BJ (cell line): ENCODE measurements at places on chromosomes 7 and 10.

DNA sequence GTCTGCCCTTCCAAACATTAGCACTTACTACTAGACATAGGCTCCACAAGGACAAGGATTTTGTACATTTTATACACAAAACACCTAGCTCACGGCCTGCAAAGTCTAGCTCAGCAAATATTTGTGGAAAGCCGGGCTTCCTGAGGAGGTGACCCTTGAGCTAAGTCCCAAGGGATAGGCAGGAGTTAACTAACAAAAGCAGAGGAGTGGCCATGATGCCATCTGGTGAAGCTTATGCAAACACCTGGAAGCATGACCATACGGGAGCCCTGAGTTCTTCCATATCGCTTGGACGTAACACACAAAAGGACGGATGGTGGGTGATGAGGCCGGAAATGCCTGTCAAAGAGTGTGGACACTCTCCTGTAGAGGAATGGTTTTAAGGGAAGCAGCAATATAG is 25.9 kb upstream of the YAE1 start:
- DNase-seq: no peak

- no peak for DNase-seq
Observed at GRCh38 chr10:88971221-88972061, 18.9 kb upstream of the ACTA2 start.

DNA sequence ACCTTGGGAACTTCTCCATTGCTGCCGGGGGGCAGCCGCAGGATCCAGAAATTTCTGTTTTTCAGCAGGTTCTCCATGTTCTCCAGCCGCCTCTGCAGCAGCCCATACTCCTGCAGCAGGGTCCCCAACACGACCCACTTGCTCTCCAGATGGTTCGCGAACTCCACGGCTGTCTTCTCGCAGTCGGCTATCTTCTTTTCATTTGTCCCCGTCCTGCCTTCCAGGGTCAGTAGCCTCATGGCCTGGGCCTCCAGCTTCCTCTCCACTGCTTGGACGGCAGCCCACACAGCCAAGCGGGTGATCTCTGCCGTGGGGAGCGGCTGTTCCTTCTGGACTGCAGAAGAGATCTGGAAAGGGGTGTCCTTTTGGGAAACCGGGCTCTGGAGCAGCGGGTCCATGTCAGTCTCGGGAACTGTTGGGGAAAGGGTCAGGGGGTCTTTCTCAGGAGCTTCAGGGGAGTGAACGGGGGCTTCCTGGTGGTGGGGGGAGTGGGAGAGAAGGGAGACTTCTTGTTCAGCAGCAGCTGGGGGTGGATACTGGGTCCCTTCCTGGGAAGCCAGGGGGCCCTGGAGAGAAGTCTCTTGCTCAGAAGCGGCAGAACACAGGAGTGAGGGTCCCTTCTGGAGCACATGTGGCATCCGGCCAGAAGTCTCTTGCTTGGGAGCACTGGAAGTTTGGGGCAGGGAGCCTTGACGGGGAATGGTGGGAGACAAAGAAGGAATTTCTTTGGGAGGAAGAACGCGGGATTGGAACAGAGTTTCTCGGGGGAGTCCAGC is 5.5 kb downstream of the ZNF777 start:
- no peak for DNase-seq

DNA sequence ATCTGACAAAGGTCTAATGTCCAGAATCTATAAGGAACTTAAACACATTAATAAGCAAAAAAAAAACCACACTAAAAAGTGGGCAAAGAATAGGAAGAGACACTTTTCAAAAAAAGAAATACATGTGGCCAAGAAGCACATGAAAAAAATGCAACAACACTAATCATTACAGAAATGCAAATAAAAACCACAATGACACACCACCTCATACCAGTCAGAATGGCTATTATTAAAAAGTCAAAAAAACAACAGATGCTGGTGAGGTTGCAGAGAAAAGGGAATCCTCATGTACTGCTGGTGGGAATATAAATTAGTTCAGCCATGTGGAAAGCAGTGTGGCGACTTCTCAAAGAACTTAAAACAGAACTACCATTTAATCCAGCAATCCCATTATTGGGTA is 119.0 kb downstream of the LMBR1 start:
- DNase-seq: no peak

GRCh38 chr10:124474514-124475070 is 13.0 kb downstream of the LHPP start:
- DNase-seq: no peak

DNA sequence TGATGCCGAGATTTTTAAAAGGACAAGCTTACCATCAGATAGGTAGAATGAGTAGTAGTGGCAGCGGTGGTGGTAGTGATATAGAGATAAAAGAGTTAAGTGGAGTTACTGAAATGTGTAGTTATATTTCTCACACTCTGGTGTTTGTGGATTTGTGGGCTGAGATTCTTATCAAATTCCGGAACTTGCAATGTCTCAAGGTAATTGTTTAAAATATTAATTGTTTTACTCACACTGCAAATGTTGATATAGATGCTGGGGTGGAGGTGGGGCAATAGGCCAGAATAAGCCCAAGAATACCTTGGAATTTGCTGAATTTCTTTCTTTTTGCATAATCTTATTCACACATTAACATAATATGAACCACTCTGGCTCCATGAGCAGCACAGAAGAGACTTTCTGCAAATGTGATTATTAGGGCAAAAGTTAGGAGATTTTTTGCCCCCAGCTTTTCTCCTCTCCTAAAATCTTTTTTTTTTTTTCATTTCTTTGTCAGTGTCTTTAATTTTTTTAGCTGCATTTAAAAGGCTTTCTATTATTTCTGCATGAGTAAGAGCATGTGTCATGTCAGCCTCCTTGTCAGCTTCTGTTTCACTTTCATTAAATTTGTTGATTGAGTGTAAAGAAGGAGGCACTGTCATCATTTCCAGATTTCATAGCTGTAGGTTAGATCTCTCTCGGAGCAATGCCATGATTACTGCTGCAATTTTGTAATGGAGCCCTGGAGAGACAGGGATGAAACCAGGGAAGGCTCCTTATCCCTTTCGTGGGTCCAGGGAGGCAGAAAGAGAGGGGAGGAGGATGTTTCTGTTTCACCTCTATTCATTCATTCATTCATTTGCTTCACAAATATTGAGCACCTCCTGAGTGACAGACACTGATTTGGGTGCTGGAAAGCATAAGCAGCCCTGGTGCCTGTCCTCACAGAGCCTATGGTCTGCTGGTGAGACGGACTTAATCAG is 13.1 kb upstream of the SGMS1 start:
- no peak for DNase-seq

DNA sequence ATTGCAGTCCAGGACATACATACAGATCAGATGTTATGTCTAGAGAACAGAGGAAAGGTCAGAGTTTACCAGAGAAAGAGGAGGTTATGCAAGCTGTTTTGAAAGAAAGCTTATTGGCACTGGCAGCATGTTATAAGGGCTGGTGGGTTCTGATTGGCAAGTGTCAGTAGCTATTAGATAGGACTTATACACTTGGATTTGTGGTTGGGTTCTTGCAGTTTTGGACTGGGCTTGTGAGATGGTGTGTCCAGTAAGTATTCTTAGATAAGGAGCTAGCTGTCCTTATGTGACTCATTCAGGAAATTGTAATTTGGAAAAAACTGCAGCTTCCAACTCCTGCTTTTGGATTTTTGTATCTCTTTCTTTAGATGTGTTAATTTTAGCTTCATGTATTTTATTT is 130.7 kb upstream of the NAMPT start:
- no peak for DNase-seq

GRCh38 chr10:78505657-78506056 is 472.0 kb downstream of the RPS24 start:
- DNase-seq: no peak

- DNase-seq: peak; percentile 87
Observed at GRCh38 chr10:52486840-52487611, 172.9 kb downstream of the DKK1 start.

DNA sequence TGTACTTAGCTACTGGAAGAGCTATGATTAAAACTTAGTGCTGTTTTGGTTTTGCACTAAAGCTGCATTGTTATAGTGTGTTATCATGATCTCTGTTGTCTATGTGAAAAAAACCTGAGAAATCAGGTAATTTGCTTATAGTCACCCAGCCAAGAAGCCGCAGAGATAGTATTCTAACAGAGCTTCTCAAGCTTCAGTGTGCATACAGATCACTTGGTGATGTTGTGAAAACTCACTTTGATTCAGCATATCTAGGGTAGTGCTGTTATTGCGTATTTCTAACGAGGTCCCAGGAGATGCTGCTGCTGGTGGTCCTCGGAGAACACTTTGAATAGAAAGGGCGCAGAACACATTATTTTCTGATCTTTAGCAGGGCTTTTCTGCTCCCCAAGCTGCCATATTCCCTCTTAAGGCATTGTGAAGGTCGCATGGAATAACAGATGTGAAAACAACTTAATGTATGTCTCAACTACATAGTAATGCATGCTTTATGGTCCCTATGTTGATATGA is 68.4 kb upstream of the PDCD4 start:
- DNase-seq: no peak
